ACHN (cell line): ENCODE measurements at places on chromosomes 12 and 14.

DNA sequence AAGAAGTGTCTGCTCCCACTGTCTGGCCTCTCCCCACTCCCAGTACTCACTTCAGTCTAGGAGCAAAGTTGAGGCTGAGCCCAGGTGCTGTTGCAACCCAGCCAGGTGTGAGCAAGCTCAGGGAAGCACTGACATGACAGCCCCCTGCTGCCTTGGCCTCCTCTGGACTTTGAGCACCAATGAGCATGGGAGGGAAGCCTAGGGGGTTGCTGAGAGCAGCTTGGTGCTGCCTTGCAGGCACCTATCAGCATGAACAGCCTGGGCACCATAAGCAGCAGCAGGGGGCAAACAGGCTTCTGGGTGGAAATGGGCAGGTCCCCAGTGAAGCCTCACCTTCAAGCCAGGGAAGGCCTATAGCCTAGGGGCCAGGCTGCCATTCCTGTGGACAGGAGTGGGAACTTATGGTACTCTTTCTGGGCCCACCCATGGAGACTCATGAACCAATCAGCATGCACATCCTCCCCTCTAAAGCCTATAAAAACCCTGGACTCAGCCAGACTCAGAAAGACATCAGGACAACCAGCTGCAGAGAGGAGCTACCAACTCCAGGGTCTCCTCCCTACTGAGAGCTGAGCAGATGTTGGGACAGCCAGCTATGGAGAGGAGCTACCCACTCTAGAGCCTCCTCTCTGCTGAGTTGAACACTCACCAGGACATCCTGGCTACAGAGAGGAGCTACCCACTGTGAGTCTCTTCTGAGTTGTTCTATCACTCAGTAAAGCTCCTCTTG is 49.3 kb downstream of the EGLN3 start:
- DNase-seq, result no peak

DNA sequence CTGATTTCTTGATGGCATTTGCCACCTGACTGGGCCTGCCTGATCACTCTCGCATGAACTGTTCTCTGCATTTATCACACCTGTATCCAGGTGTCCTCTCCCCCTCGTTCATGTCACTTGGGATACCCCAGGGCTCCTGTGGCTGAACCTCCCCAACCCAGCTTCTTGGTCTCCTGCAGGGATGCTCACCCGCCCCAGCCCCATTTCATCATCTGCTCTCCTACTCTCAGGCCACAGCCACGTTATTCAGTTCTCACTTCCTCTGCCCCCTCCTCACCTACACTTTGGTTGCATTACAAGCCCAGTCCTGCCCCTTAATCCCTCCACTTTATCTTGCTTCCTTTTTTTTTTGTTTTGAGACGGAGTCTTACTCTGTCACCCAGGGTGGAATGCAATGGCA is 35.5 kb downstream of the TMBIM6 start:
- no peak for DNase-seq

DNA sequence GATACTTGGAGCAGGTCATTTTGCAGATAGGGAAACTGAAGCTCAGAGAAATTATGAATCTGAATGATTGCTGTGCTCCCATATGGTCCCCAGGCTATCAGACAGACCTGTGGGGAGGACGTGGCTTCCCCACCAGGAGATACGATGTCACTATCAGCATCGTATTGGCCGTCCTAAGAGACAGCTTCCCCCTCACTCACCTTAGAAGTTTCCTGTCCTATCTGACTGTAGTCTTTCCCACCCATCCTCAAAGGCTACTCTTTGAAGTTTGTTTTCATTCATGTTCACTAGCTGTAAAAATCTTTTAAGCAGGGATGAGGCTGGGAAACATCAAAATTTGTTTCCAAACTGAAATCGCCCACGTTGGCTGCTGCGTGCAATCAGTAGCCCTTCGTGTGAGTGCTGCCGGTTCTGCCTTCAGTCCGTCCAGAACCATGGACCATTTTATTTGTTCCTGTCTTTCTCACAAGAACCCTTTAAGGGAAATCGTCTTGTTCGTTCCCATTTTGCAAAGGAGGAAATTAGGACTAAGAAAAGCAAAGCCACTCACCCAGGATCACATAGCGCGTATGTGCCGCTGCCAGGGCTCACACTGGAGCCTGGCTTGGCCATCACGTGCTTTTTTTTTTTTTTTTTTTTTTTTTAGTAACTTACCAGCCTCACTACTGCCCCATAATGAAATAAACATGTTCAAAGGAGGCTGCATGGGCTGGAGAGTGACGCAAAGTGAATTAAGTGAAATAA is 1.0 kb upstream of the KDM2B start:
- no peak for DNase-seq

DNA sequence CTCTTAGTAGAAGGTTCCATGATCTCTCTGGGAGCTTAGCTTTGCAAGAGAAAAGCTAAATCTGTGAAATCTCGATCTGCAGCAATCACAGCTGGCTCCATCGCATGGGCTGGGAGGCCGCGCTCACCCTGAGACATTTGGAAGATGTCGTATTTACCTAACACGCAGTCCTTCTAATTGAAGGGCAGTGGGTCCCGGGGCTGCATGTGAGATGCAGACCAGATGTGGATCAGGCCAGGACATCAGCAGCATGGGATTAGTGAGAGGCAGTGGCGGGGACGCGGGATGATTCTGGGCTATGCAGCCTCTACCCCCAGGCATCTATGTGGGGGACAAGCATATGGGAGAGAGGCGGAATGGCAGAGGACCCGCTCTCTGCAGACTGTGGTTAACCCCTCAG is 312.4 kb upstream of the RTL1 start:
- no peak for DNase-seq
